Stimulated activated CD4-positive, alpha-beta T cell treated with anti-CD3 and anti-CD28 coated beads, Interleukin-2, amount 100 ng/mL, for 24 hours (primary cell): ENCODE measurements at places on chromosomes 11 and 22.

DNA sequence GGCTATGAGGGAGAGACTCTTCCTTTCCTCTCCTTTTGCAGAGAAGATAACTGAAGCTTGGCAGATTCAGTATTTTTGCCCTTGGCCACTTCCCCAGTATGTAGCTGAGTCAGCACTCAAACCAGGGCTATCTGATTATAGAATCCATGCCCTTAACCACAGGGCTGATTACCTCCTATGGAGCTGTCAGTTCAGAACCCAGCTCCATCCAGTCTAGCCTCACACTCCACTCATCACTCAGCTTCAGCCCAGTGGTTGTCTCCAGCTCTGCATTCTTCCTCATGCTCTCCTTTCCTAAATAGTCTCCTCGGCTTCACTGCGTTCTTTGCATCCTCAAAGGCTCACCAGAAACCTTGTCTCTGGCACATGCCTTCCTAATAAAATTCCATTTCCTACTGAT, 151.6 kb upstream of the BLID start:
- DNase-seq: no peak

DNA sequence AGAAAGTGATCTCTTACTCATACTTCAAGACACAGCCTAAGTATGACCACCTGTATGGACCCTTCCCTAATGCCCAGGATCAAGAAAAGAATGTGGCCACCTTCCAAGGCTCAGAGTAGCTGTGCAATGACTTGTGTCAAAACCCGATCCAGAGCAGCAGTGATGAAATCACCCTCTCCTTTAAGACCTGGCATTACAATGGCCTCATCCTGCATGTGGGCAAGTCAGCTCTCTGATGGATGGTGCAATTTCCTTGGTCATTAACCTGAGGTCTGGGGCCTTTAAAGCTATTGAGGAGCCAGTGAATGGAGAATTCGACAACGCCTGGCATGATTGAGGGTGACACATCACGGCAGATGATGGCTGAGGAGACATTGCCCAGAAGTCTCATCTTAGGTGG, 9.1 kb upstream of the TUBA8 start:
- DNase-seq: no peak

GRCh38 chr11:118180300-118180703, 3.9 kb upstream of the SCN2B start:
- DNase-seq: no peak

GRCh38 chr22:45868571-45869339, 108.2 kb downstream of the WNT7B start:
- DNase-seq: no peak

- DNase-seq: peak; percentile 57
Observed at GRCh38 chr22:38316364-38317121, 690 bp downstream of the CSNK1E start.

DNA sequence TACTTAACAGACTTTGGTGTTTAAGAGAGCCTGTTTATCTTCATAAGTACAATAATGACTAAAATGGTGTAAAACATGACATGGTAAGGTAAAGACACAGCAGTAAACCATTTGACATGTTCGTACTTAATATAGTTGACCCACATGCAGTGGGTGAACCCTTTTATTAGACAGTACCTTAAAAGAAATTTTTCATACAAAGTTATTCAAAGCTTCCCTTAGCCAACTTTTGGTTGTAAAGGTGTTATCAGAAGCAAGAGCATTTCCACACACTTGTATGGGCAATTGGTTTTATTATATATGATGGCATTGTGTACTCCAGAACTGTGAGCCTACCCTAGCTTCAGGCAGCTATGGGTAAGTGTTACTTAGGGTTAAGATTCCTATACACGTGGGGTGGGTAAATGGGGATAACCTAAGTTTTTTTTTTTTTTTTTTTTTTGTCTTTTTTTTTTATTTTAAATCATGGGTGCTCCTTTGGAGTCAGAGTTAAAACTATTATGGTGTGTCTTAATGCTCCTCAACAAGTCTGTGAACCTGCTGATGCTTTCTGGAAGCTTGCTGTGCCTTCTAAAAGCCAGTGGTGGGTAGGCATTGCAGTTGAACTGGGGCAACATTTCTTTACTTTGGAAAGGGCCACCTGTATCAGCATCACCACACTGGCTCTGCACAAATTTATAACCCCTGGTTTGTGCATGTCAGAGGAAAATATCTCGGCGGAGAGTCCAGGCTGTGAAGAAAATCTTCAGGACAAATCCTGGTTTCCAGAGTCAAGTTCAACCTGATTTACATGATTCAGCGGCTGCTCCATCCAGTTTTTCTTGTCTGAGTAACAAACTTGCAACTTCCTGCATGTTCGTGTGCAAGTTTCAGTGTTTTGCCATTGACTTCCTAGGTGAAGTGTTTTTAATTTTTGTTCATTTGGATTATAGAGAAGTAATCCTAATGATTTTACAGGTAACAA, 3.3 kb downstream of the PCF11 start:
- no peak for DNase-seq

DNA sequence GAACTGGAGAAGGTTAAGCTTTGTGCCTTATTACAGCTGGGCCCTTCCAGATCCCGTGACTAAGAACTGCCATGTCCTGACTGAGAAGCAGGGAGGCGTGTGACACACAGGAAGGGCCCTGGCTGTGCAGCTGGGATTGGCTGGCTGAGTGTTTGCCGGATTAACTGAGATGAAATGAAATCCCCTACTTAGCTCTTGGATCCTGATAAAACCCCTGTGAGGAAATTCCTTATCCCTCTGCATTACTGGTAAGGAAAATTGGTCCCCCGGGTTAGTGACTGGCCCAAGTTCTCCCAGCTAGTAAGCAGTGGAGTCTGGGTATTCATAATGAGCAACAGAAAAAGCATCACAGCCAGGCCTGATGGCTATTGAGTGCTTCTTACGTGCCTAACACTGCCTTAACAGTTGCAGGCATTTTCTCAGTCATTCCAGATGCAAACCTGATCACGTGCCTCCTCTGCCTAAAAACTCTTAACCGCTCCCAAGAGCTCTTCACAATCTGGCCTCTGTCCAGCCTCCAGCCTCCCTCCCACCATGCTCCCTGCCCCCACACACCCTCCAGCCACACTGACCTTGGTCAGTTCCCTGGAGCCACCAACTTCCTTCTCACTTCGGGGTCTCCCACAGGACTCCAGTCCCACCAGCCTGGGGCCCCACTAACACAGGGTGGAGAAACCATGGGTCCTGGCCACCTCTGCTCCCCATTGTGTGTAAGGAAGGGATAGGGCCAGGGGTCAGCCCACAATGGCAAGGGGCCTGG, 37.8 kb downstream of the ARRB1 start:
- DNase-seq: no peak

GRCh38 chr11:120057595-120058581, 80.0 kb downstream of the TRIM29 start:
- DNase-seq: no peak

GRCh38 chr11:79940165-79940564, 499.3 kb upstream of the TENM4 start:
- DNase-seq: no peak
